ENCODE measurements at places on chromosomes 5 and 9. TPM values are rescaled to one million over a fixed set of nuclear protein-coding genes. Genes with fewer than 3 reads are reported as not detected.

CMBL gene
- 43.2 TPM for total RNA-seq

NTRK2 gene
- total RNA-seq, result 0.23 TPM

SPATA31A3 gene
- total RNA-seq, result not detected

NKD2 gene
- 12.3 TPM for total RNA-seq

ADAMTS2 gene
- 0.13 TPM for total RNA-seq

HTR4 gene
- not detected for total RNA-seq

TMC1 gene
- total RNA-seq, result 0.36 TPM

GRCh38 chr9:110266795-110267194, 10.5 kb upstream of the TXN start:
- no peak for DNase-seq

GRCh38 chr5:133307275-133307674, 255.5 kb downstream of the HSPA4 start:
- no peak for DNase-seq

DNA sequence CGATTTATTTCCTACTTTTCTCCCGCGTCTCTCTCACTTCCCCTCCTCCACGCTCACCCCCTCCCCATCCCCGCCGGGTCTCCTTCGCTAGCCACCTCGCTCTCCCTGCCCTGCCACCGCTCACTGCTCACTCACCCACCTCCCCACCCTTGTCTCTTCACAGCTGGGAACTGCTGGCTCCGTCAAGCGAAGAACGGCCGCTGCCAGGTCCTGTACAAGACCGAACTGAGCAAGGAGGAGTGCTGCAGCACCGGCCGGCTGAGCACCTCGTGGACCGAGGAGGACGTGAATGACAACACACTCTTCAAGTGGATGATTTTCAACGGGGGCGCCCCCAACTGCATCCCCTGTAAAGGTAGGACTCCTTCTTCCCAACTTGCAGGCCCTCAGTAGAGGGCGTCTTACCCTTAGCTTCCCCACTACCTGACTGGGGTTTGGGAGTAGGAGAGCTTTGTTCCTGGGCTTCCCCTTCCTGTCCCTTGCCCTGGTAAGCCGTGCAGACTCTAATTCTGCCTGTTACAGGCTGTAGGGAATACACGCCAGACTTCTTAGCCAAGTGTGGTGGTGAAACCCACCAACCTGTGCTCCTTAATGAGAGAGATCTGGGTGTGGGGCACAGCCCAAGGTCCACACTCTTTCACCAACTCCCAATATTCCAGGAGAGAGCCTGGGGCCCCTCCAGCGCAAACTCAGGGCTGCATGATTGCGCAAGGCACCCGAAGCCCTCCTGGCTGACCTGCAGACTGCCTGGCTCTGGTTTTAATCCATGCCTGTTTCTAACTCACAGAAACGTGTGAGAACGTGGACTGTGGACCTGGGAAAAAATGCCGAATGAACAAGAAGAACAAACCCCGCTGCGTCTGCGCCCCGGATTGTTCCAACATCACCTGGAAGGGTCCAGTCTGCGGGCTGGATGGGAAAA, 2.5 kb downstream of the FST start:
- no peak for DNase-seq

GRCh38 chr9:32430720-32431119, 46.3 kb downstream of the ACO1 start:
- no peak for DNase-seq

DNA sequence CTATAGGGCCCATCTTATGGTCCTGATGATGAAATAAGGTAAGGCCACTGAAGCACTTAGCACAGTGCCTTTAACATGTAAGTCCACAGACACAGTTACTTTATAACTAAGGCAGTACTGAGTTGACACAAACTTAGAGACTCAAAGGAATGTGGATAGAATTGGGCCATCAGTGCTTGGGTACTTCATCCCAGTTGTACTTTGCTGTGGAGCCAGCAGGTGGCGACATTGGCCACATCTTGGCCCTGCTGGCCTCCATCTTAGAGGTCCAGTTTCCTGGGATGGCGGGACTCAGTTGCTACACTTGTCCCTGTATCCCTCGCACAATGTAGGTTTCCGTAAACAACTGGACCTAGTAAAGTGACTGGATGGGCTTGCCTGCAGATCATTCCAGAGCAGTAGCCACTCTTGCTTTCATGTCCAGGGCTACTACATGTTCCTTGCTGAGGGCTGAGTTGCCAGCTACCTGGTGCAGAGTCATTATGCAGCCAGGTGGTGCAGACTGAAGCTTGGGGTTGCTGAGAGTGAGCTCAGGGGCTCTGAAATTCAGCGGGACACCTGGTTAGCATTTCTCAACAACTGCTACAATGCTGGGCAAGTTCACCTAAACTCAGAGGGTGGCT, 10.6 kb downstream of the MTAP start:
- DNase-seq, result peak; percentile 74

- DNase-seq, result no peak
Observed at GRCh38 chr5:66617991-66618768, 22.0 kb downstream of the MAST4 start.

DNA sequence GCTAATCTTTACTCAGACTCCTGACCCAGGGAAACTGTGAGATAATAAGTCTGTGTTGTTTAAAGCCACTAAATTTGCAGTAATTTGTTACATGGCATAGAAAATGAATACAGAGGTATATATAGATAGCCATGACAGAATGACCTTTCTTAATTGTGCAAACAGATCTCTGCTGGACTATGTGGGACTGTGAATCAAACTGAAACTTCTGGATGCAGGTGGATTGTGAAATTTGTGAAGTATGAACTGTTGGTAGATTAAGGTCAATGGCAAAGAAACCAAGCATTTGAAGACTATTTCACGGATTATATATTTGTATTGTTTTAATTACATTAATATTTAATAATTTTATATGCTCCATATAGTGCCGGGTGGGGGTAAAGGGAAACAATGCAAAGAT, 52.2 kb upstream of the GPR151 start:
- no peak for DNase-seq

- DNase-seq, result no peak
Observed at GRCh38 chr5:175855041-175855720, 16.2 kb upstream of the CPLX2 start.

GRCh38 chr5:36882250-36882649, 5.7 kb downstream of the NIPBL start:
- DNase-seq, result no peak

DNA sequence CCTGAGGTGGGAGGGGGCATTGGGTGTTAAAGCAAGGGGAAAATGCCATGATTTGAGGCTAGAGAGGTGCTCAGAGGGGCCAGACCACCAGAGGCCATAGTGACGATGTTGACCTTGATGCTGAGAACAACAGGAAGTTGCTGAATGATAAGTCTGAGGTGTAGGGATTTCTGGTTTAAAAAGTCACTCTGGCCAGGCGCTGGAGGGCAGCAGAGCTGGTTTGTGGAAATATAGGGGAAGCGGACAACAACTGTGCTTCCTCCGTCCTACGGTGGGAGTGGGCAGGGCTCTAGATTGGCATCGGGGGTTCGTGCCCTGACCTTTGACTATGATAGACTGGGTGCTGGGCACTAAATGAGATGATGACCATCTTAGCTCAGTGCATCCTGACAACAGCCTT, 44.7 kb downstream of the STOM start:
- DNase-seq, result no peak

DNA sequence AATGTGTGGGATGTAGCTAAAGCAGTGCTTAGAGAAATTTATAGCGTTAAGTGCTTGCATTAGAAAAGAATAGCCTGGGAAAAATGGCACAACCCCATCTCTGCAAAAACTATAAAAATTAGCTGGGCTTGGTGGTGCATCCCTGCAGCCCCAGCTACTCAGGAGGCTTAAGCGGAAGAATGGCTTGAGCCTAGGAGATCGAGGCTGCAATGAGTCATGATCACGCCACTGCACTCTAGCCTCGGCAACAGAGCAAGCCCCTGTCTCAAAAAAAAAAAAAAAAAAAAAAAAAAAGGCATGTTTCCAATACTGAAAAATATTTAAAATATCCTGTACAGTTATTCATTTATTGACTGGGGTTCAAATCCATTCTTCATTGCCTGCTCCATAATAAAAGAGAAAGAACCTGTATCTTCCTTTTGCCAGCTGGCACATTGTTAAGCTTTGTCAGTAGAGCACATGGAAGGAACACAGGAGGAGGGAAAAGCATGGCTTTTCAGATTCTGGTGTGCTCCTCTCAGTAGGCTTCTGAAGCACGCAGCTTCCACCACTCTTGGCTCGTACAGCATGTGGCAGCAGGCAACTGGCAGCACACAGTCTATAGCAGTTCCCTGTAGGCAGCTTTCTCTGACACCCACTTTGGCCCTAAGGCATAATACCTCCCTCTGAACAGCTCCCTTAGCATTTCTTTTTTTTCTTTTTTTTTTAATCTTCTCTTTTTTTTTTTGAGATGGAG, 73.5 kb downstream of the TRIM36 start:
- DNase-seq, result no peak

GRCh38 chr5:173741729-173742431, 125.4 kb upstream of the BOD1 start:
- DNase-seq, result no peak

- no peak for DNase-seq
Observed at GRCh38 chr5:144812763-144813162, 642.1 kb downstream of the KCTD16 start.

DNA sequence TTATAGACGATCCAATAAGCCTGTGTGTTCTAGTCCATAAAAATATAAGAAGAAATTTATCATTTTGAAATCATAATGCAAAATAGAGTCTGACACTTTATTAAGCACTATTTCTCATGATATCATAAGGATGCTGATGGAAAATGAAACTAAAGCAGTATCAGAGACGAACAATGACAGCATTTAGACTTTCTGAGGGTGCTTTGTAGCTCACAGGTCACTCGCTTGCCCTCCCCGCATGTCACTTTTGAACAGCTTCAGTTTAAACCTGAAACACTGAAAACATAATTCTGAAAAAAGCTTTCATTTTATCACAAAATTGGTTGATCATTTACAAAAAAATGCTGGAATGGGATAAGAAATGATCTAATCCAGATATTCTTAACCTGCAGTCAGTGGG, 247.1 kb downstream of the EBF1 start:
- DNase-seq, result no peak

DNA sequence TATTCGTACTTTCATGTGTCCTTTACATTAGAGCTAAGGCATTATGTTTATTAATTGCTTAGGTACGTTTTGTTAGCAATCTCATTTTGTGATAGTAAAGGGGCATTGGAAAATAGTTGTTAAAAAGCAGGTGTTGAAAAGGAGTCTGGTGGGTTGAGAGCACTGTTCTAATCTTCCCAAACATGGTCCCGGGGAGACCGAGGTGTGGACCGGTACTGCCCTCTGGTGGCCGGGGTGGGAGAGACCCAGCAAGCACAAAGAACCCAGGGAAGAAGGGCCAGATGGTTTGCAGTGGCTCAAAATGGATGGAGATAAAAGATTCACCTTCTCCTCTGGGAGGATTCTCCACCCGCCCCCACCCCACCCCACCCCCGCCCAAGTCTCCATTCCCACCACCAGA, 26.1 kb downstream of the IDNK start:
- peak; percentile 17 for DNase-seq

DNA sequence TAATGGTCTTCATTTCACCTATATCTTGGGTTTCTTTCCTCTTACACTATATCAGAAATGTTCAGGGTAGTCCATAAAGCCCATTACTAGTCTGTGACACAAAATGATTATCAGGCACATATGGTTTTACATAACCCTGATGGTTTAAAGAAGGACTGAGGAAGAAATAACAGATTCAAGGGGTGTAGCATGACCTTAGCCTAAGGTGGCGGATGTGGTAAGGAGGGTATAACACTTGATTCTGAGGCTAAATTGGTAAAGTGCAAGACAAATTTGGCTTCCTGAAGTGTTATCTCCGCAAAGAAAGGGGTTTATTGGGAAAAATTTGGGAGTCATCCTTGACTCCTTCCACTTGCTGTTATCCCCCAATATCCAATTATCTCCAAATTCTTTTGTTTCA, 388.2 kb upstream of the RPS23 start:
- DNase-seq, result no peak

GRCh38 chr9:6237267-6237666, 21.7 kb downstream of the IL33 start:
- no peak for DNase-seq

- DNase-seq, result no peak
Observed at GRCh38 chr5:158320178-158320674, 461.3 kb upstream of the CLINT1 start.

DNA sequence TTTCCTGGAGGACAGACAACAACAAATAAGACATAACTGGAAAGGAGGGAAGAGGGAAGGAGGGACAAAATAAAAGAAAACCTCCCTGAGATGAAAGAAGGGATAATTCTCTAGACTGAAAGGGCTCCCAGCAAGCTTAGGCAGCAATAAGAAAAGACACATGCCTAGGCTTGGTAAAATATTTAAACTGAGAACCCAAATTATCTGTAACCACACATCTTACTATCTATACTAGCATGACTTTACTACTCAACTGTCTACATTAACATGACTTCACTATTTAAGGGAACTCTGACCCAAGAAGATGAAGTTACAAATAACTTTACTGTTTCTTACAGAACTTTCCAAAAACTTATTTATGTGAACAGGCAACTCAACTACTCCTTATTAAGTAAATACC, 95.9 kb downstream of the EPB41L4A start:
- DNase-seq, result no peak

Measured in Panc1 (cell line).